ENCODE measurements at places on chromosomes 11 and 22.

GRCh38 chr11:78855116-78855515, 280.5 kb upstream of the NARS2 start:
- no peak for DNase-seq

DNA sequence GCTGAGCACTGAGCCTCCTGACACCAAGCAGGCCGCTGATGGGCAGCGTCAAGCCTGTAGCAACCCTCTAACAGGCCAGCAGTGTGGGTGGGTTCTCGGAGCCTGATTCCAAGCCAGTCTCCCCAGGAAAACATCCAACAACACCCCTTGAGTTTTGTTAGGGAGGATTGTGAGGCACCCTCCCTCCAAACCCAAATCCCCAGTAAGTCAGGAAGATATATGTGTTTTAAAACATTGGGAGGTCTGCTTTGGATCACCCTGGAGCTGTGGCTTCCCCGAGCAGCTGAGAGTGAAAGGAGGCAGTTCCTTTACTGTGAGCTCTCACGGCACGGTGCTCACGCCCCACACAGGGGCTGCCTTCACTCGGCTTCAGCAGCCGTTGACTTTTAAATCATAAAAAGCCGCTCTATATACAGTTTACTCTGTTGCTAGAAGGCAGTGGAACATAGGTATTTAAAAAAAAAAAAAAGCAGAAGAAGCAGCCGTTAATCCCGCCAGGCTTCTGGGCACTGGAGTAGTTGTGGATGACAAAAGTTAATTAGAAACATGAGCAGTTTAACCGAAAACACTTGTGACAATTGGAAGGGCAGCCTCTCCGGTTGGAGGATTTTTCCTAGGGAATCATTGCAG, 218.6 kb downstream of the NAV2 start:
- DNase-seq = no peak

DNA sequence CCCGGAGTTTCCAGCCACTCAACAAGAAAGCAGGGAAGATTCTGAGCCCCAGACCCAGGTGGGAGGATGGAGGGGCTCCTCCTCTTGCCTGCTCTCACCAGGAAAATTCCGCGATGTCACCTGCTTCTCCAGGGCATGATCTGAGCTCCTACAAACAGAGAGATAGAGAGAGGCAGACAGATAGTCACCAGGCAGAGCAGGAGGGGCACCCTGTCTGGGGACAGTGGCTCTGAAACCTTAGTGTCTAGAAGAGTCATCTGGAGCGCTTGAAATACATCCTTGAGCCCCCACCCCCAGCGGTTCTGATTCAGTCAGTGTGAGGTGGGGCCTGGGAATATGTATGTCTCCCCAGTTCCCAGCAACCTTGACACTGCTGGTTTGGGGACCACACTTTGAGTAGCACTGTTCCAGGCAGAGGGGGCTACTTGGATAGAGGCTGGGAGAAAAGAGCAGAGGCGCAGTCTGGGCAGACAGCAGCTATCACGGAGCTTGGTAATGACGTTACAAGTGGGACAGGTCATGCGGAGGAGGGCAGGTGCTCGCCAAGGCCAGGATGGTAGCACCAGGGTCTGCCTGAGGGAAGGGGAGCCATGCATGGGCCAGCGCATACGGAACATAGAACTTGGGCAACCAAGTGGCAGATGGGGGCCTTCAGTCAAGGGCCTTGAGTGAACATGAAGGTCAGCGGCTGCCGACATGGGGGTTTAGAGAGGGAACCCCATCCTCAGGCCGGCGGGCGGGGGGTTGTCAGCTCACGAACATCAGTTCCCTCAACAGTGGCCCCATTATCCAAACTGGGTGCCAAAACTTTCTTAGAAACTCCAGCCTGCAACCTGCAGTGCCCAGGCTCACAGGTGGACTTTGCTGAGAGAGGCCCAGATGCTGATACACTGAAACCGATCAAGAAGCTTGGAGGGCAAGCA, 60.9 kb upstream of the MYEOV start:
- DNase-seq = no peak

- no peak for DNase-seq
These were observed 3.7 kb upstream of the RPS6KA4 start for GRCh38 chr11:64355078-64355940.

- DNase-seq = no peak
These were observed 1.7 kb downstream of the YAP1 start for GRCh38 chr11:102111787-102112508.

GRCh38 chr11:128663824-128664223, 30.0 kb upstream of the FLI1 start:
- DNase-seq = no peak

GRCh38 chr11:19474954-19475721, 234.4 kb upstream of the E2F8 start:
- DNase-seq = no peak

GRCh38 chr11:110169738-110170137, 76.5 kb downstream of the ZC3H12C start:
- DNase-seq = no peak

DNA sequence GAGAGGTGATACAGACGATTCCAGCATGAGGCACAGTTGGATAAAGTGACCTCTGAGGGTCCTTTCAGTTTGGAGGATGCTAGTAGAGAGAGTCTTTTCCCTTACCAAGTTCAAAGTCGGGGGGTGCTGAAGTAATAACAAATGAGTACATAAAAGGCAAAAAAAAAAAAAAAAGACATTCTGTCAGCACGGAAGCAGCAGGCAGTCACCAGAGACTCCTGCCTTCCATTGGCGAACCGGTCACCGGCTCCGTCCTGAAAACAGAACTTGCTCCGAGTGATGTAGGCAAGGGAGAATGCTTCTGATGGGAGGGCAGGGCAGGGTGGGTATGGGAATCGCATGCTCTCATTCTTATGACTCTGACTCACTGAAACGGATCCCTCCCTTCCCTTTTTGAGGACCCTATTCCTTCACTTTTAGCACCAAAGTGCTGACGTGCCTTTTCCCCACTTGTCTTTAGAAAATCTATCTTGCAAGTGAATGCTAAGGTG, 65.9 kb downstream of the PRR5L start:
- DNase-seq = no peak

- DNase-seq = no peak
These were observed 697 bp downstream of the RNF169 start for GRCh38 chr11:74749127-74749964.

DNA sequence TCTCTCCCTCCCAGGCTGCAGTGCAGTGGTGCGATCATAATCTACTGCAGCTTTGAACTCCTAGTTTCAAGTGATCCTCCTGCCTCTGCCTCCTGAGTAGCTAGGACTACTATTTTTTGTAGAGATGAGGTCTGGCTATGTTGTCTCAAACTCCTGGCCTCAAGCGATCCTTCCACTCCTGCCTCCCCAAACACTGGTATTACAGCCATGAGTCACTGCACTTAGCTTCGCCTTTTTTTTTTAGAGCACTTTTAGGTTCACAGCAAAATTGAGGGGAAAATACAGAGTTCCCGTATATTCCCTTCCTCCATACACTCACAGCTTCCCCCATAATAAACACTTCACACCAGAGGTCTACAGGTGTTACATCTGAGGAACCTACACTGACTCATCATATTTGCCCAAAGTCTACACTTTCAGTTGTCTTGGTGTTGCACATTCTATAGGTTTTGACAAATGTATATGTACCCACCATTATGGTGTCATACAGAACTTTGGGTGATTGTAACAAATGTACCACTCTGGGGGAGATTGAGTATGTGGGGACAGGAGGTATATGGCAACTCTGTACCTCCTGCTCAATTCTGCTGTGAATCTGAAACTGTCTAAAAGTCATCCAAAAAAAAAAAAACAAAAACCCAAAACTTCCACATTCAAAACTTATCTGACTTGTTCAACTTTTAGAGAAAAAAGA, 11.3 kb upstream of the SLC37A4 start:
- DNase-seq = no peak

DNA sequence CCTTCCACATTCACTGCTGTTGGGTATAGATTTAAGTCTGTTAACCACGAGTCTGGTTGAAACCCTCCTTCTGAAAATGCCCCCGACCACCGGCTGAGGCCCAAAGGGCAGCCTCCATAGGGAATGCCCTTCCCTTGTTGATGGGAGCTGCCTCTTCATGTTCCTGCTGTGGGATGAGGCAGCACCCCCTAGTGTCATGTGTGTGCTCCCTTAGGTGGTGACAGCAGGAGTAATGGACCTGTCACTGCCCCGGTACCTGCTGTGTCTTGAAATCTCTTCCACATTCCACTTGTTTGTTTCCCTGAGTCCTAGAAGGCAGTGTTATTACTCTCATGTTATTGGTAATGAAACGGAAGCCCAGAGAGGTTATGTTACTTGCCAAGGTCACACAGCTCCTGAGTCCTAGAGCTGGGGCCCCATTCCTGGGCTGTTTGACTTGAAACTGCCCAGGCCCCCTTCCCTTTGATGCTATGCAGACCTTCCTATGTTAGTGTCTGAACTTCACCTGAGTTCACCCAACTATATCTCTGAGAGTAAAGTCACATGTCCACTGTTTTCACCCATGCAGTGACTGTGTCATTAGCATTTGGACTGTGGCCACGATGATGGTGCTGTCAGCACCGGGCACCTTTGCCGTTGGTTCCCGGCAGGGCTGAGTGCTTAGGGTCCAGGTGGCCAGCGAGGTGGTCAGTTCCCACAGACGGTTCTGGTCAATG, 234.3 kb downstream of the TBC1D22A start:
- no peak for DNase-seq

DNA sequence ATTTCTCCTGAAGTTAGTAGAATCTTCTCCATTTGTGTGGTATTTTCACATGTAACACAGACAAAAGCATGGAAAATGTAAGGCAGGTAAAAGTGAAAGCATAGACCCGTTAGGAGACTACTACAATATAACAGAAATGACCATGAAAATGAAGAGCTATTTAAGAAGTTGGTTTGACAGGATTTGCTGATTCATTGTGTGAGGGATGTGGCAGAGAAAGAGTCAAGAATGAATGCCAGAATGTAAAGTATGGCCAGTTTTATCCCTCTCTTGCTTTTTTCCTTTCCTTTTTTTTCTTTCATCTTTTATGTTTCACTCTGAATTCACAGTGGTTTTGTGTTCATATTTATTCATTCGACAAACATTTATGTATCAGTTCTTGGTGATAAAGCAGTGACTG, 115.9 kb downstream of the ARFGAP2 start:
- DNase-seq = no peak

- no peak for DNase-seq
These were observed at the start of gene KRTAP5-11 for GRCh38 chr11:71582309-71582895. Gene KRTAP5-11, minus strand, starts transcription at chr11:71582875. Its CDS starts 38 bp downstream, at chr11:71582837.

- DNase-seq = no peak
These were observed 31.4 kb downstream of the TECTA start for GRCh38 chr11:121132211-121132976.

- no peak for DNase-seq
These were observed 12.5 kb downstream of the FEZ1 start for GRCh38 chr11:125483592-125483991.

GRCh38 chr22:19962909-19963806, 21.5 kb upstream of the TXNRD2 start:
- no peak for DNase-seq

GRCh38 chr22:37207981-37208380, 4.3 kb downstream of the SSTR3 start:
- no peak for DNase-seq

Measured in stimulated activated naive CD4-positive, alpha-beta T cell (primary cell).